ENCODE measurements at places on chromosomes 3 and 15. TPM values are rescaled to one million over a fixed set of nuclear protein-coding genes. Genes with fewer than 3 reads are reported as not detected.

SLC2A2 gene
- not detected for total RNA-seq

FOXB1 gene
- total RNA-seq = not detected

DNA sequence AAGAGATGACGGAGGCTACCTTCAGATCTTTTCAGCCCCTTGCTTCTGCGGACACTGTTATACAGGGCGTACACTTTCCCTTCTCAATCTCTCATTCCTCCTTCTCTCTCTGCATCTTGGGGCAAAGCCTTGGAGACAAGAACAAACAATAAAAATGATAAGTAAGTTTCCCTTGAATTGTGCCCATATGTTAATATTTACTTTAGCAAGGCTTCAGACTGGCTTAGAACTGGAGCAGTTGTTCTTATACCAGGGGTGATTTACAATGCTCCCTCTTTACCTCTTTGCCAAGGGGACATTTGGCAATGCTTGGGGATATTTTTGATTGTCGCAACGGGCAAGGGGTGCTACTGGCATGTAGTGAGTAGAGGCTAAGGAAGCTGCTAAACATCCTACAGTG is 29.4 kb downstream of the TIMMDC1 start:
- no peak overlapping the region for H3K4me3 ChIP-seq
- no peak overlapping the region for H3K27ac ChIP-seq
- H3K27me3 ChIP-seq = no peaks in the 10 kb centered on the region
- DNase-seq = no peak
- H3K4me1 ChIP-seq = no peaks in the 10 kb centered on the region

GRCh38 chr3:168248383-168249204 is 152.9 kb upstream of the GOLIM4 start:
- H3K4me1 ChIP-seq = peaks cover 26% of the 10 kb centered on the region
- no peak for DNase-seq
- H3K4me3 ChIP-seq = peak overlapping the region; percentile 63
- H3K27ac ChIP-seq = no peak overlapping the region
- H3K27me3 ChIP-seq = peaks cover 14% of the 10 kb centered on the region

GRCh38 chr15:62637574-62637897 is 405.0 kb upstream of the TPM1 start:
- no peaks in the 10 kb centered on the region for H3K4me1 ChIP-seq
- no peaks in the 10 kb centered on the region for H3K36me3 ChIP-seq
- DNase-seq = no peak
- H3K4me3 ChIP-seq = no peak overlapping the region

- DNase-seq = no peak
- H3K27ac ChIP-seq = no peak overlapping the region
- H3K36me3 ChIP-seq = no peaks in the 10 kb centered on the region
- no peaks in the 10 kb centered on the region for H3K4me1 ChIP-seq
Observed at GRCh38 chr15:33955945-33956344, 12.4 kb upstream of the CHRM5 start.

Measured in lower lobe of right lung (tissue), 2 donors.